SJSA1 (cell line): ENCODE measurements at places on chromosomes 6 and 20. TPM values are rescaled to one million over a fixed set of nuclear protein-coding genes. Genes with fewer than 3 reads are reported as not detected.

The MTCH1 gene
- total RNA-seq = 272 and 297 TPM in 2 replicates

- no peak for DNase-seq
Observed at GRCh38 chr6:70289299-70289698, 13.6 kb downstream of the COL9A1 start.

DNA sequence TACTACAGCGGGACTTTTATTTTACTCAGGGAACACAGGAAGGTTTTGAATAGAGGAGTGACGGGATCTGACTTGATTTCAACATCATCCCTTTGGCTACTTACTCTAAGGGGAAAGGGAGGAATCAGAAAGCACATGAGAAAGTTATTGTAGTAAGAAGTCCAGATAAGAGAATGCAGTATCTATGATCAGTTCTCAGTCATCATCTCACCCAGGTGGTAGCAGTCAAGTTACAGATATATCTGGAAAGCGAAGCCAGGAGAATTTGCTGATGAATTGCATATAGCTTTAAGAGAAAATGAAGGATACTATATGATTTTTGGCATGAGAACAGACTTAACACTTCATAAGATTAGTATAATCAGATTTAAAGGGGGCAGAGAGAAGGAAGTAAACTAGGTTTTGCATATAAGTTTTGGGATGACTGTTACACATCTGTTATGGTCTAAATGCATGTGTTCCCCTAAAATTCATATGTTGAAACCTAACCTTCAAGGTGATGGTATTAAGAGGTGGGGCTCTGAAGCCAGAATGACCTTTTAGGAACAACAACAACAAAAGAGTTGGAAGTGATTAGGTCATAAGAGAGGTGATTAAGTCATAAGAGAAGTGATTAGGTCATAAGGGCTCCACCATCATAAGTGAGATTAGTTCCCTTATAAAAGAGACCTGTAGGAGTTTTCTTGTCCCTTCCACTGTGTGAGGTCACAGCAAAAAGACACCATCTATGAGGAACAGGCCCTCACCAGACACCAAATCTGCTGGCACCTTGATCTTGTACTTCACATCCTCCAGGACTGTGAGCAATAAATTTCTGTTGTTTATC is 6.7 kb downstream of the RAD21L1 start:
- no peak for DNase-seq

DNA sequence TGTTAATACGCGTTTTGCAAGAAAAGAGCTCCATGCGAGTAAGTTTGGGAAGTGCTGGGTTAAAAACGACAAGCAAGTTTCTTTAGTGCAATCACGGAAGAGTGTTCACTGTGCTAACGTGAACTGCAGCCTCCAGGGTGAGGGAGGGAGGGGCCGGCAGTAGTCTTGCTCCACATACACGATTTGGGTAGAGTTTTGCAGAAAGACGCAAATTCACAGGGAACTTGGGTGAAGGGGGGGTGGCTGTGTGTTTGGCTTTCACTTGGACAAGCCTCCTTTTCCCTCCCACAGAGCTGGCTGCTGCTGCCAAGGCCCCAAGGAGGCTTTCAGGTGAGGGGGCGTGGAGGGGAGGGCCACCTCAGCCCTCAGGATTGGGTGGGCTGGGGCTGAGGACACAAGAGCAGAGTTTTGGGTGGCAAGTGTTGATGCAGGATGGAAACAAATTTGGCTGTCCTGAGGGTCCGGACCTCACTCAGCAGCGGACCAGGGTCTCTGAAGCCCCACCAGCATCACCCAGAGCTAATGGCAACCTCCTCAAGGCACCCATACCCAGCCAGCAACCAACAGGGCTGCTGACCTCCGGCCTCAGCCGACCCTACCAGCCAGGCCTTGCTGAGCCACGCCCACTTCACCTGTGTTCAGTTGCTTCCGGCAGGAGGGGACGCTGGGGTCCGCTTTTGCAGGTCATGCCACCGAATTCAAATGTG is 204.5 kb downstream of the ERMARD start:
- no peak for DNase-seq

GRCh38 chr6:5782783-5783547 is 223.8 kb downstream of the NRN1 start:
- peak; percentile 30 for DNase-seq

The TCP11 gene
- total RNA-seq = 0.60 and 1.6 TPM in 2 replicates

DNA sequence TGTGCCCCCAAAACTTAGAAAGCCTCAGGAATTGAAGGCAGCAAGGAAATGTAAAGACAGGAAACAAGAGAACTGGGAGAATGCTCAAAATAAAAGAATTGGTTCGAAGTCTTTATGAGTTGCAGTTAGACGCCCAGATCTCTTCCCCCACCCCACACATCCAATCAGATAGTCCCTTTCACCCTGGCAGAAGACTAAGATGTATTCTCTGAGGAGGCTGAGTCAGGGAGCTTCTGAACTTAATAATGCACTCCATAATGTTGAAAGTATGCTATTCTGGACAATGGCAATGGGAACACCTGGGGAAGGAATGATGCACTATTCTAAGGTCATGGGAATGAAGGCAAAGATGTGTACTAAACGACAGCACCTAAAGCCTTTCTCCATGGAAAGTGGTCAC is 173.6 kb downstream of the MTFR2 start:
- no peak for DNase-seq

The PGC gene
- not detected in 2 replicates for total RNA-seq

GRCh38 chr6:125363039-125363823 is 61.5 kb upstream of the HDDC2 start:
- DNase-seq = peak; percentile 82

DNA sequence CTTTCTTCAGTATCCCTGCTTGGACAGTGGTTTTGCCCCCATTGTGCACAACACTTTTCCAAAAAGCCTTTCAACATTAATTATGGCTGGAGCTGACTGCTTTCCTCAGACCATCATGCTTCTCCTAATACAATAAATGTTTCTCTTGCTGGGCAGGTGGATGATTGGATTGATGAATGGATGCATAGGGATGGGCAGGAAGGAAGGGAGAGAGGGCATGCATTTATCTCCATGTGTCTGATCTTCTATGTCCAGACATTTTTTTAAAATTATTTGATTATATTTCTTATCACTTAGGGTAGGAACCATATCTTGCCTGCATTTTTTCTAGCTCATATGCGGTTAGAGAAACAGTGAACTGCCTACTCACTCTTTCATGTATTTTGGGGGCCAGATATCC is 218.5 kb downstream of the PRL start:
- DNase-seq = no peak

The PRDM13 gene
- total RNA-seq = not detected in 2 replicates

The ATP6V1G2 gene
- total RNA-seq = 0.13 TPM in 1 of 2 replicates, not detected in the other

- no peak for DNase-seq
Observed at GRCh38 chr6:15515226-15515625, 147.6 kb downstream of the DTNBP1 start.

The SRPK1 gene
- 36.3 and 46.9 TPM in 2 replicates for total RNA-seq

GRCh38 chr6:135906542-135906941 is 55.0 kb downstream of the PDE7B start:
- DNase-seq = no peak

- no peak for DNase-seq
Observed at GRCh38 chr6:143539734-143540133, 28.2 kb upstream of the FUCA2 start.

GRCh38 chr6:40444811-40445210 is 142.4 kb downstream of the LRFN2 start:
- no peak for DNase-seq

DNA sequence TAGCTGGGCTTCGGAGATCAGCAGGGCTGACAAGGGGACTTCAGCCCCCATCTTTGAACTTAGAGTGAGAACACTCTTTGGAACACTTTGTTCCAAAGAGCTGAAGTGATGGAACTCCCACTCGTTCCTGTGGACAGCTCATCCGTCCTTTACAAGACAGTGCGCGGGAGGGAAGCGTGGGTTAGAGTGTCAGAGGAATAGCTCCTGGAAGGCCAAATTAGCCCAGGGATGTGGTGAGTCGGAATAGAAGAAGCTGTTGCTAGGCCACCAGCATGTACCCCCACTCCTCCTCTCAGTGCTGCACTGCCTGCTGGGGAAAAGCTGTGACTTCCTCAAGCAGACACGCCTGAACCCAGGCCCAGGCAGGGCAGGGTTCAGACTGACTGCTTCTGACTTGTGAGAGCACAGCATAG is 1.7 kb downstream of the SDCBP2 start:
- no peak for DNase-seq

GRCh38 chr20:40082436-40082835 is 606.6 kb downstream of the MAFB start:
- no peak for DNase-seq

GRCh38 chr6:113921299-113921904 is 49.5 kb downstream of the HDAC2 start:
- no peak for DNase-seq

DNA sequence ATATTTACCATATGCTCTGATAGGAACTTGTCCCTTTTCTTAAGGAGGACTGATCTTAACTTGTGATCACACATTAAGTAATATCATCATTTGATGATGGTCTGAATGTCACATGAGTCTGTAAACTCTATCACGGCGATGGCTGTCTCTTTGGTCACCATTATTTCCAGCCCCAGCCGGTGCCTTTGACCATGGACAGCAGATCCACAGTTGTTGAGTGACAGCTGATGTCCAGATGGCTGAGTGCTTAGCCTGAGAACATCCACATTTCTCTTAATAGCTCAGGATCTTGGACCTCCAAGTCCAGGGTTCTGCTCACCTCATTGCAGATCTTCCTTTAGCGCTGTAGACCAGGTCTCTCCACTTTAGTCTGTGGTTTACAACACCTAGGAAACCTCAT is 171.0 kb downstream of the TBC1D7 start:
- no peak for DNase-seq

The GPR63 gene
- total RNA-seq = 0.44 and 1.4 TPM in 2 replicates

The ELMO2 gene
- total RNA-seq = 39.9 and 40.0 TPM in 2 replicates

DNA sequence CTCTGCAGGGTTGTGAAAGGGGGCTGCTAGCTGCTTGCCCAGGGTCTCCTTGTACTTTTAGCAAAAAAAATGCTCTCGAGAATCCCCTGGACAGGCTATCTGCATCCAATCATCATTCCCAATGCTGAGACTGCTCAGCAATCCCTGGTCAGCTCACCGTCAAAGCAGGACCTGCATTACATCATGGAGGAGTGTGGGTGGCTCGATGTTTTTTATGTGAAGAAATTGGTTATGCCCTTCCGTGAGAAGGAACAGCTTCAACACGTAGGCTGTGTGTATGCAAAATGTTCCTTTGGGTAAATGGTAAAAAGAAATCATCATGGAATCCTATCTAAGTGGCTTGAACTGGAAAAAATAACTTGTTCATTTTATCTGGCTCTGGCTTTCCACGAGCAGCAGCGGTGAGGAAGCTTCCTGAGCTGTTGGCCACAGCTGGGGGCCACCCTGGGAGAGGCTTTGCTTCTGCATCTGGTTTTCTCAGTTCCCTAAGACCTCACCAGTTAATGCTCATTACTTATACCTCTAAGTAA is 111.4 kb downstream of the FYN start:
- DNase-seq = no peak

- no peak for DNase-seq
Observed at GRCh38 chr20:63023071-63023935, 16.5 kb upstream of the BHLHE23 start.

The RIPPLY2 gene
- not detected in 2 replicates for total RNA-seq

The OR12D3 gene
- not detected in 2 replicates for total RNA-seq

DNA sequence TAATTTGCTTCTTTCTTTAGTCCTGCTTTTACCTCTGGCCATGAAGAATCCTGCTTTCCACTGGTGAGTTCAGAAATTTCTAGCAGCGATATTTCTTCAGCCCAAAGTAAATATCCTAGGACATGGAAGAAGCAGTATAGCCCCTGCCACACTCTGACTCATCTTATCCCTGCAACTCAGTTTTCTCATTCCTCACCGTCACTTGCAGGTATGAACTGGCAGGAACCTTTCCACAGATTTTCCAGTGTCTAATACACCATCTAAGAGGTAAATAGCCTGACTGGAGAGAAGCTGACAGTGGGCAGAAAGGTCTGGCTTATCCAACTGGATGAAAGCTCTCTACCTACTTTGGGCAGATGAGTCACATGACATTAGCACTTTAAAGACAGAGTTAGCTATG is 816.7 kb upstream of the FLRT3 start:
- DNase-seq = no peak

The CTAGE9 gene
- total RNA-seq = 0.26 TPM in 1 of 2 replicates, not detected in the other

GRCh38 chr6:136526196-136526930 is 23.9 kb downstream of the MAP7 start:
- no peak for DNase-seq
